ENCODE measurements at places on chromosomes 2 and 18.

- no peak for DNase-seq
Measured at GRCh38 chr18:43868497-43868995, 591.3 kb upstream of the SYT4 start.

- DNase-seq: no peak
Measured at GRCh38 chr2:10162586-10163497, 40.3 kb downstream of the RRM2 start.

DNA sequence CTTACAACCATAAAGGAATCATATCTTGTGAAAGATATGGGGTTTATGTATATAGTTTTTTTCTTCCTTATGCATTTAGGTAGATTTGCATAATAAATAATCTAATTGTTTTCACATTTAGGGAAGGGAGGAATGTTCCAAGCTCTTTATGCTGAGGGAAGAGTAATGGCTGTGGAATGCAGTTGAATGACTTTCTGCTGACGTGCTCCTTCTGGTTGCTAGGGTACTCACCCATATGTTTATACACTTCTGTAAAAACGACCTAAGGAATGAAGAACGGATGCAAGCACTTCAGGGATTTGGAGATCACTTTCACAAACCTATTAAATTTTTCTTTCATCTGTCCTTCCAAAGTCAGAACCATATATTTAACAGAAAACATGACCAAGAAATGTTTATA, 29.2 kb upstream of the PPP4R1 start:
- no peak for DNase-seq

DNA sequence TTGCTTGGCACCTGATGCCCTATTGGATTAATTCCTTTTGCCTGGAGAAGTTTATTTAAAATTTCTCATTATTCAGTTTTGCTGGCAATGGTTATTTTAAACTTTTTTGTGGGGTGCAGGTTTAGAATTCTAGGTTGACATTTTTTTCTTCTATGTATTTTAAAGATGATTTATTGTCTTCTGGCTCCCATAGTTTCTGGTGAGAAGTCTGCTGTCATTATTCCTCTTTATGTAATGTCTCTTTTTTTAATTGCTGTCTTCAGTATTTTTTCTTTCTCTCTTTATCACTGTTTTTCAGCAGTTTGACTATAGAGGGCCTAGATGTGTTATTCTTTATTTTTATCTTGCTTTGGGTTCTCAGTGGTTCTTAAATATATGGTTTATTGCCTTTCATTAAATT, 182.2 kb upstream of the STON1 start:
- no peak for DNase-seq

DNA sequence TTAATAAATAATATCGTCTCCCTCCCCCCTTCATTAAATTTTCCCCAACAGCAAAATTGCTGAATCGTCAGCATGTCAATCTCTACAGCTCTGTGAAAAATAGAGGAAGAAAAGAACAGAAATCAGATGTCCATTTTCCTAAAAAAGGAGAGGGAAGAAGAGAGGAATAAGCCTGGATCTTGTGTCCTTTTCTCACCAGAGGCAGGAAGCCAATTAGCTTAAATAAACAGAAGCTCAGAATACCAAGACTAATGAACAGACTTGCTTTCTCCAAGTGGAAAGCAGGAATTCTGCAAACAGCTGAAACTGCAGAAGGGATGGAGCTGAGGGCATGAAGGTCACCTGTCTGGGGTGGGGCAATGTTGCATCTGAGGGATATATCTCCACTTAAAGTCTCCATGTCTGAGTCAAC, 265.7 kb downstream of the CCDC85A start:
- DNase-seq: no peak

GRCh38 chr18:55457028-55457427, 131.0 kb downstream of the TCF4 start:
- no peak for DNase-seq

DNA sequence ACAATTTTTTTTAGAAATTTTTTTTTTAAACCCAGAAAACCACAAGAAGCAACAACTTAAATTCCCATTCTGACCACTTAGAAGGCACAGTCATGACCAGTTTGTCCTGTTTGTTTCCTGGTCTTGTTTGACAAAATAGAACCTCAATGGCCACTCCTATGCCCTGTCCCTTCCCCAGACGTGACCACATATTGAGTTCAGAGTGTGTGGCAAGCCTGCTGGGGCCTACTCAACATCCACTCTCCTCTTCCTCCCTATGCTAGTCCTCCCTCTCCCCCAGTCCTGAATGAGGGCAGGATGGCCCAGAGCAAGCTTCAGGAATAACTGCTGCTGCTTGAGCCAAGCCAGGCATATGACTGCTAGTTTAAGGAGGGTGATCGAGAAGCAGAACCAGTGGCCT, 89.6 kb downstream of the PRELID3A start:
- no peak for DNase-seq

GRCh38 chr2:229254206-229254605, 16.9 kb downstream of the PID1 start:
- DNase-seq: no peak

GRCh38 chr18:11147371-11147951, 1.9 kb downstream of the PIEZO2 start:
- no peak for DNase-seq

GRCh38 chr2:25420820-25421237, 79.1 kb upstream of the DNMT3A start:
- DNase-seq: no peak

DNA sequence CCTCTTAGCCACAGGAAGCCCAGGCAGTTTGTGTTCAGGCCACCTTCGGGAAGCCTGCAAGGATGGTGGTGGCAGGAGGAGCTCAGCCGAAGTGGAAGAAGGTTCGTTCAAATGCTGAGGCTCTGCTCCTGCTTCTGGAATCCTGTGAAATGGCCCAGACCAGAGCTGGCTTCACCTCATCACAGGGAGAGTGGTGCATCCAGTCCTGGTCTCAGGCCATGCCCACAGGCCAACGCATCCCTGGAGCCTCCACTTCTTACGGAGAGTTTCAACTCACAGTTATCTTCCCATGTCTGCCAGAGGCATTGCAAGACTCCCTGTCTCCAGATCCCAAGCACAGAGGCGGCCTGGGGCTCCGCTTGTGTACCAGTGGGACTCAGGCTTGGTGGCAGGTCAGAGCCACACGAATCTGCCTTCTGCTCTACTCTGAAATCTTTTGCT, 82.3 kb downstream of the NDUFA10 start:
- DNase-seq: no peak

- DNase-seq: no peak
Measured at GRCh38 chr2:60317844-60318243, 235.6 kb downstream of the BCL11A start.

DNA sequence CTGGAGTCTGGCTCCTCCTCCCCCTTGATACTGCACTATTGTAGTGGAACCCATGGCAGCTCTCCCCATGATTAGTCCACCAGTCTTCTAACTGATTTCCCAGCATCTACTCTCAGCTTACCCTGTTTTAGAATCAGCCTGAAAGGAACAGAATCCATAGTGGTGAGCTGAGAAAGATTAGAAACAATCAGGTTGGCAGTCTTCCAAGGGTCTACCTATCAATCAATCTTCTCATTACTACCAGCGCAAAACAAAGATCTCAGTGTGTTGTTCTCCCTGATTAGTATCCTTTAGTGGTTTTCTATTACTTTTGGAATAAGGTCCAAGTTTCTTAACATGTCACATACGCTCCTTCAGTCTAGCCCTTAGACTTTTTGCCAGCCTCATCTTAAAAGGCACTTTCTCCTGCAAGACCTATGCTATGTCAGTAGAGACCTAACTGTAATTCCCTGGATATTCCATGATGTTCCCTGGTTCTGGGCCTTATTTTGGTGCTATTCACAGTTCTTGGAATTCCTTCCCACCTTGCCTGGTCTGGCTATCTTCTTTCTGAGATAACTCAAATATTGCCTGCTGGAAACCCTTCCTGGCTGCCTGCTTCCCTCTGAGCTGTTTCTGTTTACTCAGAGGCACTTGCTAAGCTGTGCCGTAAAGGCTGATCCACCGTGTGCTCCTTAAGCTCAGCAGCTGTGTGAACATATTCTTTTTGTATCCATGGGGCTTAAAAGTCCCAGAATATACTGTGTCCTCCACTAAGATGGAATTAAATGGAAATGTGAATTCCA, 32.6 kb downstream of the LAMA3 start:
- DNase-seq: no peak

DNA sequence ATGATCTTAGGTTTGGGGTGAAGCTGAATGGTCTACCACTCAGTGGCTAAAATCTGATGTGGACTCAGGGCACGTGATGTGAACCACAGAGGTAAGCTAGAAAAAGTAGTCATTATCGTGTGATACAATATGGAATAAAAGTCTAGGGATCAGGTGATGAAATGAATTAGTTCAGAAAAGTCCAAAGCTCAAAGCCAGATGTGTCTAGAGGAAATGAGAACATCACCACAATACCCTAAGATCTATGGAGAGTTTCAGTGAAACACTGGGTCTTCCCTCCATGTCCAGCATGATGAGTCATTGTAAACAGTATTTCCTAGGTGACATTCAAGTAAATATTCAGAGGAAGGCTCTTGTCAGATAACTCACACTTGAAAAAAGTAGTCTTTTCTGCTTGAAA, 1257.4 kb upstream of the ZEB2 start:
- no peak for DNase-seq

DNA sequence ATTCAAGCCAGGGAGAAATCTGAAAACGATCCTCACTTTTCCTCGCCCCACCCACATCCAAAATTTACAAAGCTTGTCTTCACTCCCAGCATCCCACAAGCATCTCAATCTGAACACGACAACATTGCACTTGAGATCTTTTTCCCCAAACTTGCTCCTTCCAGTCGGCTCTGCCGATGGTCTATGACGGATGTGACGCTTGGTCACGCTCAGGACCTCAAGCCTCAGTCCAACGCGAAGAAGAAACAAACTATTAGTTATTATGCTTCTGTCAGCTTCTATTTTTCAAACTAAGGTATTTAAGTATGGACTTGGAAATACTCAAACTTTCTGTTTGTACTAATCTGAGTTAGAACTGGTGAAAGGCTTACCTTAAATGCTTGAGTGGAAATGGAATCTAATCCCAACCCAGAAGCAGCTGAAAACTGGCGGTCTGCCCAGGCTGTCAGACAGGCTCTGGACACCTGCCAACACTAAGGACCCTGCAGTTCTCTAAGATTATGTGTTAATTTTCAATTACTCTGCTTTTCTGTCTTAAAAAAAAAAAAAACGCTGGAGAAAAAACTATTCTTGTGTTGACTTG, 132.1 kb upstream of the DNMT3A start:
- DNase-seq: no peak

DNA sequence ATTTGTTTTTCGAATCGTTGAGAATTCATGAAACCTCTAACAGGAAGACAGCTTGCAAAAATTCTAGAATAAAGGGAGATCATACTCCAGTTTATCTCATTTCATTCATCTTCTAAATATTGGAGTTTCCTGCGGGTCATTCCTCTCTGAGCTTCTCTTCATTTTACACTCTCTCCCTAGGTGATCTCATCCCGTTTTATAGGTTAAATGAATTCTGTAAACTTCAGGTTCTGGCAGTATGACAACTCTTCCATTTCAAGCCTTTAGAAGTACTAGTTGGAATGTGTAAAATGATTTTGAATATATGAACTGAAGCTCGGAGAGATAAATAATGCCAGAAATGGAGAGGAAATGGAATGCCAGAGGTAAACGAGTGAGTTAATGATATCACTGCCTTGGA, 312.4 kb downstream of the METTL4 start:
- no peak for DNase-seq

DNA sequence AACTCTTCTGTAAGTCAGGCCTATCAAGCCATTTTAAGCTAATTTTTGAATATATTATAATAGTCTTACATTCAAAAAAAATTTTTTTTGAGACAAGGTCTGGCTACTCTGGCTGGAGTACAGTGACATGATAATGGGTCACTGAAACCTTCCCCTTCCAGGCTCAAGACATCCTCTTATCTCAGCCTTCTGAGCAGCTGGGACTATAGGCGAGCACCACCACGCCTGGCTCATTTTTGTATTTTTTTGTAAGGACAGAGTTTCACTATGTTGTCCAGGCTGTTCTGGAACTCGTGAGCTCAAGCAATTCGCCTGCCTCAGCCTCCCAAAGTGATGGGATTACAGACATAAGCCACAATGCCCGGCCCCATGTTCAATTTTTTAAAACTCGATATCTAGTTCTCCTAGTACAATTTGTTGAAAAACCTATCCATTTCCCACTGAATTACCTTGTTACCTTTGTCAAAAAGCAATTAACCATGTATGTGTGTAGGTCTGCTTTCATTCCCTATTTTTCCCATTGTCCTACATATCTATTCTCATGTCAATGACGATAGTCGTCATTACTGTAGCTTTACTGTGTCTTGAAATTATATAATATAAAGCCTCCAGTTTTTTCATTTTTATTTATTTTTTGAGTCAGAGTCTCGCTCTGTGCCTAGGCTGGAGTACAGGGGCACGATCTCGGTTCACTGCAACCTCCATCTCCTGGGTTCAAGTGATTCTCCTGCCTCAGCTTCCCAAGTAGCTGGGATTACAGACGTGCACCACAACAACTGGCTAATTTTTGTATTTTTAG, 44.8 kb downstream of the YES1 start:
- no peak for DNase-seq

- no peak for DNase-seq
Measured at GRCh38 chr2:44269831-44270230, 5.4 kb upstream of the SLC3A1 start.

GRCh38 chr18:1034971-1035370, 130.3 kb downstream of the ADCYAP1 start:
- no peak for DNase-seq
